NB4 (cell line): ENCODE measurements at places on chromosomes 2 and 18.
A peak's percentile ranks its signal among the peaks of the same experiment; 100 is the strongest.

- no peak for DNase-seq
Observed at GRCh38 chr18:22684268-22684667, 248.9 kb upstream of the RBBP8 start.

DNA sequence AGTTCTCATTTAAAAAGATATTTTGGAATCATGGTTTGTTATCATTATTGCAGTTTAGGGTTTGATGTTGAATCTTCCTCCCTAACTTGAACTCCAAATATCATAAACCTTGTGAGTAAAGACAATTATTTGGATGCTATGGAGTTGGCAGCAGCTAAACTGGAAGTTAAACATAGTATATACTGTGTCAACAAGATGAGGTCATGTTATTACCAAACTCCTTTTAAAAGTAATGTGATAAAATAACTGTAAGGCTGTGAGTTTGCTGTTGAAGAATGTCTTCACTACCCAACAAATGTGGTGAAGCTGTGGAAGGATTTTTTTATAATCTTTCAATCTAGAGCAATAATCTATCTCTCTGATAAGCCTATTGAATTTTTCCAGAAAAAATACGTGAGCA is 16.0 kb downstream of the DNAH6 start:
- DNase-seq = no peak

- no peak for DNase-seq
Observed at GRCh38 chr2:193690572-193690971, 1495.8 kb upstream of the TMEFF2 start.

DNA sequence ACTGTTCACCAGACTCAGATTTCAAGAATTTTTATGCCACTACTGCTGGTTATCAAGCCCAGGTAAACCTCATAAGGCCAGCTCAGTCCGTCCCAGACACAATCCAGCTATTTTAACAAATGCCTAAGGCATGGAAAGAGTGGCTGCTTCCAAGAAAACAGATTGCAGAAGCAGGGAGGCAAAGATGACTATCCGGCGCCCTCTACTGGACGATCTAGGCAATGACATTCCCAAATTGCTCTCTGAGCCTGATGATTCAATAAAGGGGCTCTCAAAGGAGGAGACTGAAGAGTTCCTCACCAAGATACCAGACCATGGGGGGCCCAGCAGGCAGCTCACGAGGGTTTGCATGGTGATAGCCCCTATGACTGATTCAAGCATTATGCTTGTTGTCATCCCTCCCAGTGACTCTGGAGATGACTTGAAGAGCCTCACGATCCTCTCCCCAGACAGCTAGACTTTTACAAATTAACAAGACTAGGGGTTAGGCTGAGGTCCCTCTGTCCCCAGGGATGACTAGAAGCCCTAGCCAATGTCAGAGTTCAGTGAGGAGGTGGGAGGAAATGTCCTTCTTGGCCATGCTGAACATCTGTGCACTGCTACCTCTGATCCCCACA is 25.0 kb downstream of the SERPINB8 start:
- DNase-seq = peak; percentile 58

GRCh38 chr2:109173311-109174171 is 44.5 kb downstream of the SH3RF3 start:
- no peak for DNase-seq

DNA sequence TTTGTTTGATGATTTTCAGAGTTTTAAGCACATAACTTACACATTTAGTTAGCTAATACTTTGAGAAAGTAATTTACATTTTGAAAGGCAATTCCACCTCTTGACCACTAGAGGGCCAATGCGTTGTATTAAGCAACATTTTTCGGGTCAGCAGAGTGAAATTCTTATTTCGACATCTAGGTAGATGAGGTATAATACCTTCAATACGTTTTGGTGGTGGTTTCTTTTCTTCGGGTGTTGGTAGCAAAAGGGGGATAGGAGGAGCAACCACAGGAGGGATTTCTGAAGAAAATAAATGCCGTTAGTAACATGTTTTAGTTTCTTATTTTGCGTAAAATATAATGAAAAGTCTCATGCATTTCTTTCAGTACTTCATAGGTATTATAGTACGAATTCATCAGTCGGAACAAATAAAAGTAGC is 106.3 kb downstream of the TTN start:
- peak; percentile 50 for DNase-seq

- peak; percentile 81 for DNase-seq
Observed at GRCh38 chr18:47901624-47902362, 28.7 kb downstream of the SMAD2 start.

GRCh38 chr2:168594778-168595177 is 138.7 kb downstream of the CERS6 start:
- DNase-seq = no peak

DNA sequence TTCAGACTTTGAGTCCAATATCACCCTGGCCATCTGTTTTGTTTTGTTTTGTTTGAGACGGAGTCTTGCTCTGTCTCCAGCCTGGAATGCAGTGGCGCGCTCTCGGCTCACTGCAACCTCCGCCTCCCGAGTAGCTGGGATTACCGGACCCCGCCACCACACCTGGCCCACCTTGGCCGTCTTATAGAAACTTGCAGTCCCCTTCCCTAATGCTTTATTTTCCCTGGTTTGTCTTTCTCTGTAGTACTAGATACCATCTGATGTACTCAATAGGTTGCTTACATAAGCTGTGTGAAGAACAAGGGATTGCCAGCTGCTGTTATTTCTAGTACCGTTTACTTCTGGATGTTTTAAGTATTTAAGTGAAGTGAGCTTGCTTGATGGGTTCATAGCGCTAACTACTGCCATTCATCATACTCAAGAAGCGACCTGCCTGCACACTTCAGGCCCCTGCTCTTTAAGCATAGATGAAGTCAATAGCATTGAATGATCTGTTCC is 1.2 kb downstream of the RPL31 start:
- no peak for DNase-seq

DNA sequence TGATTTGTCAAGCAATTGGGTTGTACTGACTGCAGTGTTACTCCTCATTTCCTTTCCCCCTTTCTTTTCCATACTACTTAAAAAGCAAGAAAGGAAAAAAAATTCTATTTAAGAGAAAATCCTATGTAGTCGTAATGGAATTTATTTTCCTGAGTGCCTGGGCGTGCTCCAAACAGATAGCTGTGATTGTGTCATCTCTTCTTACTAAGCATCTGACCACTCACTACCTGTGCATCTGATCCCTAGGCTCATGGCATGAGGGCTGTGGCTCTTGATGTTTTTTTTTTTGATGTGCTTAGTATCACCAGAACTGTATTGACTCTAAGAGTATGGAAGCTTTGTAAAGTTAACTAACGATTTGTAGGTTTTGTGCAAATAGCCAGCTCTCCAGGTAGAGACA is 19.0 kb downstream of the CRIM1 start:
- no peak for DNase-seq

- no peak for DNase-seq
Observed at GRCh38 chr18:251572-251971, 16.3 kb downstream of the THOC1 start.

DNA sequence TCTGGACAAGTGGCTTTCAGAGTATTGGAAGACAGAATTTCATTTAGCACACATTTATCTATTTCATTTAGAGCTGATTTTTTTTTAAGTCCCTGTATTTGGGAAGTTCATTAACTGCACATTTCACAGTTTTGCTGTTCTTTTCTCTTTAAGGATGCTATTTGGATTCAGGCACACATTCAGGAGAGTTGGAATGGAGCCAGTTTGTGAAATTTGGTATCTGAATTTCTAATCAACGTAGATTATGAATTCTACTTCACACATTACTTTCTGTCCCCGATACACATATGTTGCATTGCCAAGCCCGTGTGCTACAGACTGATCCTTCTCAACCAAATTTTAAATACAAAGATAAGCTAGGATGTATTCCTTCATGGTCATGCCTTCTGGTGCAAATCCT is 503.9 kb downstream of the IRS1 start:
- no peak for DNase-seq

GRCh38 chr2:145845207-145845894 is 1325.4 kb upstream of the ZEB2 start:
- DNase-seq = peak; percentile 65

DNA sequence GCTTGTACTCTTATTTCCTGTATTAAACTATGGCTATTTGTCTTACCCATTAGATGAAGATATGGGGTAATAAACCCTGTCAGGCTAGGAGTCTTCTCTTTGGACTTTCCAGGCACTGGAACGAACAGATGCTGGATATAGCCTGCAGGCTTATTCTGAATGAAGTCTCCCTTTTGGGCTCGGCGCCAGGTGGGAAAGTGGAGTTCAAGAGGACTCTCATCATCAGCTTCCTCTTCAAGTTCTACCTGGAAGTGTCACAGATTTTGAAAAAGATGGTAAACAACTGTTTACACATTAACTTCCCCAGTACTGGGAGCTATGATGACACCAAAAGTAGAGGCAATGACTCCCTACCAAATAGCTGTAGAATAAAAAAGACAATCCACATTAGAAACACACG is 27.9 kb downstream of the AOX1 start:
- DNase-seq = no peak

DNA sequence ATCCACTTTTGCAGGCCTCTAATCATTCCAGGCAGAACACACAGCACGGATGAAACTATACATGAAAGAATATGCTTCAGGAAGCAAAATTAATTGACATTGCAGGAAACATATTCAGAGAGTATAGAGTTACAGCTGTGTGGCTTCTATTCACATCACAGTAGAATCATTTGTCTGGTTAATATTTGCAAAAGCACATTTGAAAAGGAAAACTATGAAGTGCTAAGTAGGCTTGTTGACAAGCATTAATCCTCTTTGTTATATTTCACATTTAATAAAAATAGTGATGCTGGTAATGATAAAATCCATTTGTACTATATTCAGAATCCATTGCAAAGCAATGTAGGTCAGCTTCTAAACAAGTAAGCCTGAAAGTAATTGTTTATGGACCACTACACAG is 32.2 kb upstream of the PIK3C3 start:
- no peak for DNase-seq

GRCh38 chr2:239630618-239631286 is 229.9 kb upstream of the HDAC4 start:
- no peak for DNase-seq

DNA sequence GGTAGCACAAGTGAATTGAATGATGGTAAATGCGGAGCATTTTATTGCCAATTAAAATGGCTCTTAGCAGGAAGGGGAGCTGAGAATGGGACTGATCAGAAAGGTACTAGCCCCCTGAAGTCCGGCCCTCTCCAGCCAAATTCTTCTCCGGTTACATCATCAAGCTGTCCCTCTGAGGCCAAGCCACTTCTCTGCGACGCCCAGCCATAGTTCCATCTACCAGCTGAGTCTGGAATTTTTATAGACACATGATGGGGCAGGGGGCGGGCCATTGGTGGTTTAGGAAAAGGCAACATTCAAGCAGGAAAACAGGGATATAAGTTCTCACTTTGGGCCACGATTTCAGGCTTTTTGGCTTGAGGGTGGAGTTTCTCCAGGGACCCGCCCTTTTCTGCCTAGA is 22.7 kb downstream of the RPRM start:
- no peak for DNase-seq

- peak; percentile 100 for DNase-seq
Observed at GRCh38 chr2:61764035-61764800, 89.6 kb downstream of the FAM161A start.

DNA sequence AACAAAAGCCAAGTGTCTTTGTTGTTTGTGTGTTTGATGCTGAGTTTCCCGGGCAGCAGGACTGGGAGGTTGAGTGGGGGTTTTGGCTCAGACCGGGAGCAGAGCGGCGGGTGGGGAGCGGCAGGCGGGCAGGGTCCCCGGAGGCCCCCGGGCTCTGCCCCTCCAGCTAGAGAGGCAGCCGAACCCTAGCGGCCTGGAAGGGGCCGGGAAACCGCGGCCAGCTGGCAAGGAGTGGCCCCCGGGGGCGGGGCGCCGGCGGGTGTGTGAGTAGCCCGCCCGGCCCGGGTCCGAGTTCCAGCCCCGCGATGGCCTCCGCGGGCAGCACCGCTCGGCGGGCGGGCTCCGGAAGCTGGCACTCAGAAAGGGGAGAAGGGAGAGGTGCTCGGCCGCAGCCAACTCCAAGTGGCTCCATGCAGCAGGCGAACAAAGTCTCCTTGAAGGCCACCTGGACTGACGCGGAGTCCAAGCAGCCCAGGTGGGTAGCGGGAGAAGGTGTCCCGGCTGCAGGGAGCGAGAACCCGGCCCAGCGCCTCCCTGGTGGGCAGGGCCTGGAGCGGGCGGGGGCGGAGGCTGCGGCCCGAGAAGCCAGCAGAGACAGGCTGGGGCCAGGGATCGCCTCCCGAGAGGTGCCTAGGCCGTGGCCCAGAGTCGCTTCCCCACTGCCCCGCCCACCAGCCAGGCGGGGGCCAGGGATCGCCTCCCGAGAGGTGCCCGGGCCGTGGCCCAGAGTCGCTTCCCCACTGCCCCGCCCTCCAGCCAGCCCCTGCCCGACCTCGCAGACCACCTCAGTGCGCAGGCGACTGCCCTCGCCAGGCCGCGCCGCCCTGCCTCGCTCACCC is at the start of gene ANKRD53:
Gene ANKRD53 (plus strand): TSS at position 290 of the 839 bp plus-strand sequence. CDS start 16 bp downstream, at position 306.
- no peak for DNase-seq

DNA sequence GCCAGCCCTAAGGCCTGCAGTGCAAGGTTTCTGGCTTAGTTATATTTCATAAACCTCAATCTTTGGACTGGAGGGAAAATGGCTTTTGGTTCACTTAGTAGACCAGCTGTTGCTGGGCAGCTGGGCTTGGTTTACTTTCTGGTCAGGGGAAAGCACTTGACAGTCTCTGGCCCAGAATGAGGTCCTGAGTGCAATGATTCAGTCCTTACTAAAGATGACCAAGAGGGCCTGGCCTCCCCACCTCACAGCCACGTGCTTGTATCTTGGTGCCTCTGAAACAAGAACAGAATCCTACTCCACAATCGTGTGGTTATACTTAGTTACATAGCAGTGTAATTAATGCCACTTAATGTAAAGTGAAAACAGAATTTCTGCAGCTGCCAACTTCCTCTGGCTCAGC is 325.5 kb upstream of the MEIS1 start:
- no peak for DNase-seq

- no peak for DNase-seq
Observed at GRCh38 chr18:34494359-34494696, 215.8 kb upstream of the DTNA start.

DNA sequence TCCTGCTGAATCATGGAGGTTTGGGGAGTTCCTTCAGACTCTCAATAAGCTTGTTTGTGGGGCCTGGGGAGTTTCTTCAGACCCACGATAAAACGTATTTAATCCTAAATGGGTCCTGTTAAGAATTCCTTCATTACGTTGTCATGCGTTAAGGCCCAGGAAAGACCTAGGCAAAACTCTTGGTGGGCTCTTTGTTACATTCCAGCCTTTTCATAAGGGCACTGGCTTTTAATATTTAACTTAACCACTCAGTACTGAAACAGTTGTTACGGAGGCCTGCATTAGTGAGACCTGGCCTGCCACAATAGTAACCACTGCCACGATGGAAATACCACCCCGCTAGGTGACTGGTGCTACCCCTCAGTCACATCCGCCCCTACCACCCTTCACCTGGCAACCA is 17.5 kb upstream of the BIN1 start:
- no peak for DNase-seq

GRCh38 chr2:121833358-121833723 is 77.9 kb downstream of the TSN start:
- no peak for DNase-seq

DNA sequence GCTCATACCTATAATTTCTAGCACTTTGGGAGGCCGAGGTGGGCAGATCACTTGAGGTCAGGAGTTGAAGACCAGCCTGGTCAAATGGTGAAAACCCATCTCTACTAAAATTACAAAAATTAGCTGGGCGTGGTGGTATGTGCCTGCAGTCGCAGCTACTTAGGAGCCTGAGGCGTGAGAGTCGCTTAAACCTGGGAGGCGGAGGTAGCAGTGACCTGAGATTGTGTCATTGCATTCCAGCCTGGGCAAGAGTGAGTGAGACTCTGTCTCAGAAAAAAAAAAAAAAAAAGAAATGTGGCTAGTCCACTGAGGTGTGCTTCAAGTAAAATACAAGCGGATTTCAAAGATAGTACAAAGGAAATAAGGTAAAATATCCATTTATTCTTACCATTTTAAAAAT is 46.2 kb downstream of the RBKS start:
- no peak for DNase-seq
